ENCODE measurements at places on chromosomes 6 and 20.

DNA sequence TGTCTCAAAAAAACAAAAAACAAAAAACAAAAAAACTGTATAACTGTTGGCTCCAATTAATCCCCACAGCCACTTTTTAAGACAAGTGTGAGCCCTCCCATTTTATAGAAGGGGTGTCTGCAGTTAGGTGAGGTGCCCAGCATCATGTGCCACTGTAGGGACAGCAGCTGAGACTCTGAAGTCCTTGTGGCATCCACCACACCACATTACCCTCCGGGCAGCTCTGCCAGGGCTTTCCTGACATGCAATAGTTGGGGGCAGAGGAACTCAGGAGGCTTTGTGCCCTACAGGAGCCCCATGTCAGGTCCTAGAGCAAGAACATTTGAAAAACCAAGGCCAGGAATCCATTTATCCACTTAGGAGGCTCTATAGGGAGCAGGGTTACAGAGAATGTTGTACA lies 17.3 kb downstream of the PKIG start:
- no peak for DNase-seq

DNA sequence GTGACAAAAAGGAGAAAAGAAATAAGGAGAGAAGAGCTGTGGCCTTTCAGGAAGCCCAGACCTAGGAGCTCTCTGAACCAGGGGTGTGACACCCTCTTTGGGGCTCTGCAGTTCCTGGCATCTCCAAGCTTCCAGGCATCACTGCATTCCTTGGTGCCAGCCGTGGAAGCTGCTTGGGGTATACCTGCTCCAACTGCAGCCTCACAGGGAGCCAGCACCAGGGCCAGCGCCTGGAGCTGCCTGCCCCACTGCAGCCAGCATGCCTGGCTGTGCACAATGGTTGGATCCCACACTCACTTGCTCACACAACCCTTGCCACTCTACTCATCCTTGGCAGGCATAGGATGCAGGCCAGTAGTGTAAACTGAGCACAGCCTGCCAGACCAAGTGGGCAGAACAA lies 242.1 kb upstream of the GJE1 start:
- no peak for DNase-seq

GRCh38 chr6:11692451-11693376 lies 85.9 kb downstream of the ADTRP start:
- DNase-seq = no peak

GRCh38 chr6:139778106-139778505 lies 403.7 kb upstream of the CITED2 start:
- no peak for DNase-seq

GRCh38 chr6:99219788-99220187 lies 129.7 kb downstream of the FAXC start:
- no peak for DNase-seq

GRCh38 chr6:142185641-142186040 lies 38.6 kb downstream of the VTA1 start:
- DNase-seq = no peak

DNA sequence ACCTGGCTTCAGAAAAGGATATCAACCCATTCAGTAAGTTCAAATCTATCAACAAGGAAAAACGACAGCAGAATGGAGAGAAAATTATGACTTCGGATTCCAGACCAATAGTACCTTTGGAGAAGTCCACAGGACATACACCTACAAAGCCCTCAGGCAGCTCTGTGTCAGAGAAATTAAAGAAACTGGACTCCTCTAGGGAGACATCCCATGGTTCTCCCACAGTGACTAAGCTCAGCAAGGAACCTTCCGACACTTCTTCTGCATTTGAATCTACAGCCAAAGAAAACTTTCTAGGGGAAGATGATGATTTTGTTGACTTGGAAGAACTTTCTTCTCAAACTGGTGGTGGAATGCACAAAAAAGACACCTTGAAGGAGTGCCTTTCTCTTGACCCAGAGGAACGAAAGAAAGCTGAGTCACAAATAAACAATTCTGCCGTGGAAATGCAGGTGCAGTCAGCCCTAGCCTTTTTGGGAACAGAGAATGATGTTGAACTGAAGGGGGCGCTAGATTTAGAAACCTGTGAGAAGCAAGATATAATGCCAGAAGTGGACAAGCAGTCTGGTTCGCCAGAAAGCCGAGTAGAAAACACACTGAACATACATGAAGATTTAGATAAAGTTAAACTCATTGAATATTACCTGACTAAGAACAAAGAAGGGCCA lies 67.4 kb upstream of the HINT3 start:
- peak; percentile 45 for DNase-seq

- peak; percentile 78 for DNase-seq
Measured at GRCh38 chr6:5672581-5673011, 334.1 kb downstream of the NRN1 start.

DNA sequence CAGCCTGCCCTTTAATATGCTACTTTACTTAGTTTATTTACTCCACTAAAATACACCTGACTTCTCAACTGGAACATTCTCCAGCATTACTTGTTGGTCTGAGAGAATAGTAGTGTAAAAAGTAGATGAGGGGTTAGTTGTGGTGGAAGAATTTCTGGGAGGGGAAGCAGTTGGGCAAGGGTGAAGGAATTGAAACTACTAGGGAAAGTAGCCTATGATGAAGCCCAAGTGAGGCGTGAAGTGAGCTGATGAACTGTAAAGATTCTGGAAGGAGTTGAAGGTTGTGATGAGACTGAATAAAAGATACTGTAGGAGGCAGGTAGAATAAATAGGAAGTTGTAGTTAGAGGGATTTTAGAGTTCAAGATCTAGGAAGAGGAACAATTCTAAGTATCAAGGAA lies 72.5 kb downstream of the ITCH start:
- DNase-seq = no peak

DNA sequence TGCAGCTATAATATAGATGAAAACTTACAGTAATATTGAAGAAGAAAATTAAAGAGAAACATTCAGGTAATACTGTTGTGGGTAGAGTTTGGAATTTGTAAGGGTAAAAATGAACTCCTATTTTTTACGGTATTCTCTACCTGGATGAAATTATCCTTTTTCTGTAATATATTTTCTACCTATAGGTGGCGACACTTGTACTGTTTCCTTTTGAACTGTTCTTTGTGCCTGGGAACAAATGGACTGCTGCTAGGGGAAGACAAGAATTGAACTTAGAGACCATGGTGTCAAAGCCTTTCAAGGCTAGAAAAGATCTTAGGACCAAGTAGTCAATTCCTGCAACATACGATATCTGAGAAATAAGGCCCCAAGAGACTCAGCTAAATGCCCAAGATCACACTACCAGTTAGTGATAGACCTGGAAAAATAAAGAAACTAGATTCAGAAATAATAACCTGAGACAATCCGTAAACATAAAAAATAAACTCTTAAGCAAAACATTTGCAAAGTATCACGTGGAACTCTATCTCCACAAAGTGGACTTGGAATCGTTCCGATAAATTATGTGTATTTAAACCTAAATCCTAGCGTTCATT lies 383.8 kb downstream of the TFAP2A start:
- DNase-seq = peak; percentile 5

- no peak for DNase-seq
Measured at GRCh38 chr6:7126754-7127153, 19.0 kb downstream of the RREB1 start.

GRCh38 chr6:75495011-75495410 lies 1.4 kb upstream of the FILIP1 start:
- DNase-seq = no peak

DNA sequence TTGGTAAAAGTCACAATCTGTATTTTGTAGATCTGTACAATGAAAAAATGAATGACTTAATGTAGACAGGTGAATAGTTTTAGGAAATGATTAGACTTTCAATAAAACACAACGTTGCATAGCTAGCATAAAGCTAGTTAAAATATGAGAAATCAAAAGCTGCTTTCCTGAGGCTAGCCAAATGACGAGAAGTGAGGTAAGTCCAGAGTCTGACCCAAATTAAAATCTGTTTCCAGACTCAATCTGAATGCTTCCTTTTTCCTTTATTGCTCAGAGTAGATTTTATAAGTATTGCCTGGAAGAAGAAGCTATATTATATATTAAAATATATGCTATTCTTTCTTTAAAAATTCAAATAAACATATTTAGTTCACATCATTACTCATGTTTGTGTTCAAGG lies 615.4 kb downstream of the CD109 start:
- no peak for DNase-seq

DNA sequence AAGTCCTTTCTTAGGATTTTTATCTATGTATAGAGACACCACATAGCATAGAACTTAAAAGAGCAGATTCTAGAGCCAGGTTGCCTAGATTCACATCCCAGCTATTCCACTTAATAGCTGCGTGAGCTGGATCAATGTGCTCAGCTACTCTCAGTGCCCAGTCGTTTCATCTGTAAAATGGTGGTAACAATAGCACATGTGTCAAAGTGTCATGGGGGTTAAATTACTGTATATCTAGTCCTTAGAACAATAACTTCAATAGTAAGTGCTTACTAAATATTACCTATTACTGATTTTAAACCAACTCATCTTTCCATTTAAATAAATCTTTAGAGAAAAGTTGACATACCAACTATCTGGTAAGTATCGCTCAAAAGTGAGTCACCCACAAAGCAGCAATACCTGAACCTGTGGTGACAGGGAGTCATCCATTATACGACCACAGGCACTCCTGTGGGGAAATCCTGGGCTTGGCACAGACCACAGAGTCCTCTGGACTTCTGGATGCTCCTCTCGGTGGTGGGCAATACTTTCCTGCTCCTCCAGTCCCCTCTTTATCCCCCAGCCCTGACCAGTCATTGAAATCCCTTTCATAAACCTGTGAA lies 154.8 kb downstream of the PDSS2 start:
- DNase-seq = peak; percentile 77

GRCh38 chr6:154448448-154449096 lies 61.9 kb downstream of the CNKSR3 start:
- DNase-seq = peak; percentile 82

GRCh38 chr6:20706238-20706938 lies 172.1 kb downstream of the CDKAL1 start:
- peak; percentile 56 for DNase-seq

- no peak for DNase-seq
Measured at GRCh38 chr6:150979826-150980350, 114.4 kb downstream of the MTHFD1L start.

DNA sequence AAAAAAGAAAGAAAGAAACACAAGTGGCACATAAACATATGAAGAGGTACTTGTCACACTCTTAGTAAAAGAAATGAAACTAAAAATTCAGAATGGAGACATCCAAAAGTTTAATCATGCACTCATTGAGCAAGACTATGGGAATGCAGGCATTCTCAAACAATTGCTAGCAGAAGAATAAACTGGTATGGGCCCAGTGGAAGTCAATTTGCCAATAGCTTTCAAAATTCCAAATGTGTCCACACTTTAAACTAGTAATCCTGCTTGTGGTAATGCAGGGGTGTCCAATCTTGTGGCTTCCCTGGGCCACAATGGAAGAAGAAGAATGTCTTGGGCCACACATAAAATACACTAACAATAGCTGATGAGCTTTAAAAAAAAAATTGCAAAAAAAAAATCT lies 97.4 kb downstream of the EPB41L2 start:
- DNase-seq = peak; percentile 37

GRCh38 chr6:107716688-107717089 lies 107.4 kb downstream of the SCML4 start:
- peak; percentile 18 for DNase-seq

- DNase-seq = peak; percentile 63
Measured at GRCh38 chr6:144131248-144131709, 19.0 kb upstream of the STX11 start.

GRCh38 chr6:14707971-14708465 lies 537.9 kb upstream of the JARID2 start:
- DNase-seq = no peak

- DNase-seq = no peak
Measured at GRCh38 chr6:40520678-40521077, 66.5 kb downstream of the LRFN2 start.

DNA sequence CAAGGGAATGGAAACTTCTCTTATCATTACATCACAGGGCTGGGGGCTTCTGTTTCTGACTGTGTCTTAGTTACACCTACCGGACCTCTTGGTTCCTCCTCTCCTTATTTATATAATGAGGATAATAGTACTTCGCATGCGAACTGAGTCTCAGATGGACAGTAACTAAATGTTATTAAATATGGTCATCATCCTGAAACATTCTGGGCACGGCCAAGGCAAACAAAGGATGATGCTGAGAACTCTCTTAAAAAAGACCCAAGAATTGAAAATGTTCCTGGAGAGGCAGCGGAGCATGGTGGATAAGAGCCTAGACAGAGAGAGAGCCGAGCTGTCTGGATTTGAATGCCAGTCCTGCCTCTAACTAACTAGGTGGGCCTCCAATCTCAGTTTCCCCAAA lies 119.8 kb upstream of the SASH1 start:
- no peak for DNase-seq

DNA sequence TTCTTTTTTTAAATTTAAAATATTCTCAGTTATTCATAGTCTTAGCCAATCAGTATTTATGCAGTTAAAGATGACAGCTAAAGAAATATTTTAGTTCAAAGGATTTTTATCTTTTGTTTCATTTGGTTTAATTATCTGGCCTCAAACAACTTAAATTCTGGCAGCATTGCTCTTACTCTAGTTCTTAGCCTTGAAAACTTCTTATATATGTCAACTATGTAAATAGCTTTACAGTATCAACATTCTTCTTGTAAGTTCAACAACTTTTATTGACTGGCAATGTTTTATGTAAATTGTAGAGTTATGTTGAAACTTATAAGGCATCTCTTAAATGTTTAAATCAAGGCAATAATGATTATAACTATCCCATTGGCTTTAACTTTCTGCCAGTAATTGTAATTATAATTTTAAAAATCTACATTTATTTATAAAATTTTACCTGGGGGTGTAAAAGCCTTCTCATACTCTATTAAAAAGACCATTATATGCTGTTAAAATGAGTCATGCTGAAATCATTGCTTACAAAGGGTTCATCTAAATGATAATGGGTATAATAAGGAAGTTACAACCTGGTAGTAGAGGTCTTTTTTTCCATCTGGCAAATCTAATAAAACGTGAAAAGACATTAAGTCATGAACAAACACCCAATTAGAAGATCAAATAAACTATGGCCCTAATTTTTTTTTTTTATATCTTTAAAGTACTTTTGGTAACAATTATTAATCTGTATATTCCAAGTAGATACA lies 45.8 kb upstream of the FAM184A start:
- no peak for DNase-seq

DNA sequence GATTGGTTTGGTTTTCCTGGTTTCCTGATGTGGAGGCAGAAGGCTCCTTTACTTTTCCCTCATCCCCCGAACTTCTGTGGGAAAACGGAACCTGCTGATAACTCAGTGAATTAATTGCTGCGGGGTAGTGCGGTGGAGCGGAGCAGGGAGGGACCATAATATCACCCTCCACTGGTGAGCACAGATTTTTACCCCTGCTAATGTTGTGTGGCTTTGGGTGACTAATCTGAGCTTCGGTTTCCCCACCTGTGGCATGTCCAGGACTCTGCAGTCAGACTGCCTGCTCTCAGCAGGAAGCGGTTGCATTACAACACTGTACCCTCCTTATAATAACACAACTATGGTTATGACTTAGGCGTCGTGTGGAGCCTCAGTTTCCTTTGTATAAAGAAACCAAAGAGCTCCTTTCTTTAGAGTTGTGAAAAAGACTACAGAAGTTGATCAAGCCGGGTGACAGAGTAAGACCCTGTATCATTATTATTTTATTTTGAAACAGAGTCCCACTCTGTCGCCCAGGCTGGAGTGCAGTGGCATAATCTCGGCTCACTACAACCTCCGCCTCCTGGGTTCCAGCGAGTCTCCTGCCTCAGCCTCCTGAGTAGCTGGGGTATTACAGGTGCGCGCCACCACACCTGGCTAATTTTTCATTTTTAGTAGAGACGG lies 2.2 kb upstream of the ID1 start:
- peak; percentile 55 for DNase-seq

Measured in NCI-H226 (cell line).